ENCODE measurements at places on chromosomes 11 and 22.

DNA sequence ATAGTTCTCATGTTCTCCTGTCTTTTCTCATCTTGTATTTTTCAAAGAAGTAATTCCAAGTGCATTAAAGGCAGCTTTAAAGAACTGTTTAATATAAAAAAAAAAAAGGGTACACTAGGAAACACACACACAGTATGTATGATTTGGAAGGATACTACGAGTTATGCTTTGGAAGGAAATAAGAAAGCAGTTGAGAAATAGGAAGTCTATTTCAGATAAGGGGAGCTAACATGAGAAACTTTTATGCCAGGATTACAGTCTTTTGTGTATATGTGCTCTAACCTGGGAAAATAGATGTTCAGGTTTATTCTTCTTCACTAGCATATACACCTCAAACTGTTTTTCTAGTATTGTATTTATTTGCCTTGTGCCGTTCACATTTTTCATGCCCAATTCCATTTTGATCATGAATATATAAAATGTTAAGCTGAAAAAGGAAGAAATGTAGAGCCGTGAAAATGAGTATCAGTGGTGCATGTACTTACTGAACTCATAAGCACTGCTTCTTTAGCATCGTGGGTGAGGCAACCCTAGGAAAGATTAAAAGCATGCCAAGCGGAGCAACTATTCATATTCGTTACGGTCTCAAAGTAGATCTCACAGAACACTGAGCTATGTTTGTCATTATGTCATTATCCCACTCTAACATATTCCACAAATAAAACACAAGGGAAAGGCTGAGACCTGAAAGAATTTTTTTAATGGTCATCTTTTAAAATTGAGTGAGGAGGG, 59.6 kb downstream of the GUCY1A2 start:
- no peak for DNase-seq

DNA sequence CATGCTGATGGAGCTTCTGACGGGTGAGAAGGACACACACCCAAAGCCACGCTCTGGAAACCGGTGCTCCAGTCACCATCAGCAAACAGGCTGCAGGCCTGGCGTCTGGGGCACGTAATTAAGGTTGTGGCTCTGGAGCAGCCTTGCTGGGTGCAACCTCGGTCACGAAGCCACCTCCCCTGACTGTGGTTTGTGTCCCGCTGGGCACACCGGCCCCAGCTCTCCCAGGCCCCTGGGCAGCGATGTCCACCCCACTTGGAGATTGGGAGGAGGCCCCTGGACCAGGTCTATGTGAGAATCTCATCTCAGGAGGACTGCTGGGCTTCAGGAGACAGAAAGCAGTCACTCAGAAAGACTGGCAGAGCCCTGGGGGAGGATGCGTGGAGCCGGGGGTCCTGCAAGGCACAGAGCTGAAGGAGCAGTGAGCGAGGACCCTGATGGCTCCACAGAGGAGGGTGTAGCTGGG, 631.6 kb downstream of the BRD1 start:
- DNase-seq: peak; percentile 33

DNA sequence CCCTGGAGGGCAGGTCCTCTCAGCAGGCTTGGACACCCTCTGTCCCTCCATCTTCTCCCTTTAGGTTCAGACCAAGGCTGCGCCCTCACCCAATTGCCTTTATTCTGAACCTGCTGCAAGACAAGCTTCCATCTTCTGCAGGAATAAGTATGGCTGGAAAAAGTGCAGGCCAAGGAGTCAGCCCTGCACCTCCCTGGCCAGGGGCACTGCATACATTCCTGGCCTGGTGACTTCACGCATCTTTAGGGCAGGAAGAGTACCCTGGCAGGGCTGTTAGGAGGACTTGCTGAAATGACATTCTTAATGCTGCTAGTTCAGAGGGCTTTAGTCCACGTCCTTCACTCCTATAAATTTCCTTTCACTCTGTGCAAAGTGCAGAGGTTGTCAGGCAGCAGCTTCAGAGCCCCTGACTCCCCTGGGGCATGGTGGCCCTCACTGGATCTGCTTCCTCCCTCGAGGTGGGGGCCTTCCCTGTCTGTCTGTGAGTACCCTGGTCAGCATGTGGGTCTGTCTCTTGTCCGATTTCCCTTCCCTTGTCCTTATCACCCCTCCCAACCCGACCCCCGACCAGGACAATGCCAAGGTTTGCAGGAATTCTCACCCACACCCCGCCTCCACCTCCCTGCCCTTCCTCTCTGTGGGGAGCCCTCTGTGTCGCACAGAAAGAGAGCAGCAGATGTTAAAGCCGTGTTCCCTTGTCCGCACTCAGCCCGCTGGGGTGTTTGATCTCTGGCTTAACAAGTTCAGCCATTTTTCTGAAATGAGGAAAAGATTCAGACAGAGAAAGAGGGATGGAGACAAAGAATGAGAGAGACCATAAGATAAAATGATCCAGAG, 124.5 kb upstream of the SYT13 start:
- DNase-seq: no peak

DNA sequence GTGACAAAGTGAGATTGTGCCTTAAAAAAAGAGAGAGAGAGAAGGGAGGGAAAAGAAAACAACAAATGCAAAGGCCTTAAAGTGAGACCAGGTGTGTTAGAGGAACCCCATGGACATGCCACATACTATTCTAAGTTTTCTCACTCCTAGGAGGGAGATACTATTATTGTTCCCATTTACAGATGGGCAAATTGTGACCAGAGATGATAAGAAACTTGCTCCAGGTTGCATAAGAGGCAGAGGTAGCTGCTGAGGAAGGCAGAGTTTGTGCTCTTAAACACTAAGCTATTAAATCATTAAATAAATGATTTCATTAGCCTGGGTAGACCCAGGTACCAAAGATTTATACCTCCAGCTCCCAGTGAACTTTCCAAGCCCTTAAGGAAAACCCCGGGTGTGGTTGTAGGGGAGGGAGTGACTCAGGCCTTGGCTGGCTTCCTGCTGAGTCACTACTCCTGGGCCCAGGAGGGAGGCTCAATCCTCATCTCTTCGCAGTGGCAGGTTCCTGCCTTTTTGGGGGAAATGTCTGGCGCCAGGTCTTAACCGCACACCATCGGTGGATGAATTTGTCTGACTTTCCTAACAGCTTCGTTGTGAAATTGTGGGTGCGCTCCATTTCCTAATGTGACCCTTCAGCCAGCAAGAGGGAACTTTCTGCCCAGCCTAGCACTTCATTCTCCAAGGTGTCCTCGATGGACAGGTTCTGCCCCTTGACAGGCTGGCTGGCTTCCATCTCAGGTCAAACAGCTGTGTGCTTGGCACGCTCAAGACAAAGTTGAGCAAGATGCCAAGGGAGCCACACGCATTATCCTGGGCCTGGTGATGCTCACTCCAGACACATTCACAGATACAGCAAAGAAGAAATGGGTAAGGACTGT, 33.4 kb upstream of the PTPRJ start:
- DNase-seq: peak; percentile 81

GRCh38 chr22:48806227-48806781, 1021.4 kb downstream of the BRD1 start:
- peak; percentile 73 for DNase-seq

DNA sequence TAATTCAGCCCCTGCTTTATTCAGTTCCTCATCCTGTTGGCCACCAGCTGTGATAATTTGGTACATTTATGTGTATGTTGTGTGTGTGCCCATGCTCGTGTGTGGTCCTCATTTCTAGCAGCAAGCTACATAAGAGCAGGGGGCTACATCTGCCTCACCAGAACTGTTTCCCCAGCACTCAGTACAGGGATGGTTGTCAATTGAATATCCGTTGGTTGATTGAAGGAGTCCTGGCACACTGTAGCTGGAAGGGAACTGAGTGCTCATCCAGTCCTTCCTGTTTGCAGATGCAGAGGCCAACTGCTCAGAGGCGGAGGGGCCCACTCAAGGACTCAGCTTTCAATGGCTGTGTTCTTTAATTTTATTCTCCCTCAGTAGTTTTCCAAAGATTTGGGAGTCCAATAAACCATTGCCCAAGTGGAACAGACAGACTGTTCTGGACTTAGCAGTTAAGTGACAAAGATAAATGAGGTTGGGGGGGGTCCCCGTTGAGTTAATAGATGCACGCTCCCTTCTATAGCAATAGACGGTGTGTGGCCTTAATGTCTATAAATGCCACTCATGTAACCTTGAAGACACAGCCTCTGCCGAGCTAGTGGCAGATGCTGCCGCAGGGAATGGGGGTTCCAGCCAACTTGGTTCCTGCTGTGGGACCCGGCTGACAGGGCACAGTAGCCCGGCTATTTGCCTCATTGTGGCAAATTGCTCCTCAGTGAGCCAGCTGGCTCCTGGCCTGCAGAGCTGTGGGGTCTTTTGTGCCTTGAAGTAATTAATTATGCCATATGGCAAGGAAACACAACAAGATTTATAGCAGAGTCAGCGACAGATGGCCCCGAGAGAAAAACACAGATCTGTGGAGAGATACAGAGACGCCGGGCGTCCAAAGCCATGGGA, 71.4 kb upstream of the GRK3 start:
- DNase-seq: no peak

GRCh38 chr11:19290356-19290755, 49.6 kb upstream of the E2F8 start:
- DNase-seq: no peak

- DNase-seq: no peak
Observed at GRCh38 chr11:64855596-64856304, 11.3 kb upstream of the CDC42BPG start.

Measured in suprapubic skin (tissue), 4 donors.